Right forelimb (tissue), 1 donor: ENCODE measurements at places on chromosomes 1 and 21.
A peak's percentile ranks its signal among the peaks of the same experiment; 100 is the strongest.

DNA sequence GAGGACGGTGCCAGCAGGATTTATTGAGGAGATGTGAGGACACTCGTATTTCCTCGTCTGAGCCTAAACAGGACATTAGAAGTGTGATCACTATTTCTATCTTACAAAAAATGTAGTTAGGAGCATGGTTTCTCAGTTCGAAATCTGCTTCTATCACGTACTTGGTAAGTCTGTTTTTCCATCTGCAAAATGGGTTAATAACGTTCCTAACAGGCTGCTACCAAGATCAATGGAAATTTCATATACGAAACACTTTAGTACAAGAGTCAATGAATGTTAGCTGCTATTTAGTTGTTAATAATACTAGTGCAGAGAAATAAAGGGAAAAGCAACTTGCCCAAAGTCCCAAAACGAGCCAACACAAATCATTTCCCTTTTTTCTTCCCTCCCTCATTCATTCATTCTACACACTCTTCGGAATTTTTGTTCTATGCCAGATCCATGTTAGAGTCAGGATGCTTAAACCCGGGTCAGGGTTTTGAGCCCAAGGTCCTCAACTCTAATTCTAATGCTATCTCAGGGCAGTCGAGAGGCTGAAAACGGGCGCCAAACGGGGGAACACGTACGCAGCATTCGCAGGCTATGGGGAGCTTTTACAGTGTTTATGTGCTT is 608 bp downstream of the SNRNP40 start:
- DNase-seq, result no peak

DNA sequence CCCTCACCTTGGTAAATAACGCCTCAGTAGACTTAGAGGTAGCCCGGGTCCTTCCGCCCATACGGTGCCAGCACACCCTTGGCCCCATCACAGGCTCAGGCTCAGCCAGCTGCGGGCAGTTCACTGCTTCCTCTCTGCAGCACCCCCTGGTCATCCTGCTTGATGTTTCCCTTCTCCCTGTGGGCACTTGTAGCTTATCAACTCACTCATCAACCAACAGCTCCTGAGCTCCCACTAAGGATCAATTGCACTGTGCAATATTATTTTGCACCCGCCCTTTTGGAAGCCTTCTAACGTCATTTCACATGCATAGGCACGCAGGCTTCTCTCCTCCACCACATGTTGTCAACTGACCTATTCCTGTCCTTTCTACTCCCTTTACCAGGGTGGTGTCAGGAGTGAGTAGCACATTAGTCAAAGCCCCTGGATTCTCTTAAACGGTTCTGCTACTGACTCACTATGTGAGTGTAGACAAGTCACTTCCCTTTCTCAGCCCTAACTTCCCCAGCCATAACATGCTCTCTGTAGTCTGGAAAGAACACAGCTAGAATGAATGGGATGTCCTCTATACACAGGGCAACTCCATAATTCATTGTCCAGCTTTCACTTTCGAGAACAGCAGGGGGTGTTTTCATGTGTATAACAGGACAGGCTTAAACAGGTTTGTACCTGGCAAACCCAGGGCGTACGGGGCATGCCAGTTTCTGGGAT is 47.1 kb upstream of the IRF2BP2 start:
- no peak for DNase-seq

DNA sequence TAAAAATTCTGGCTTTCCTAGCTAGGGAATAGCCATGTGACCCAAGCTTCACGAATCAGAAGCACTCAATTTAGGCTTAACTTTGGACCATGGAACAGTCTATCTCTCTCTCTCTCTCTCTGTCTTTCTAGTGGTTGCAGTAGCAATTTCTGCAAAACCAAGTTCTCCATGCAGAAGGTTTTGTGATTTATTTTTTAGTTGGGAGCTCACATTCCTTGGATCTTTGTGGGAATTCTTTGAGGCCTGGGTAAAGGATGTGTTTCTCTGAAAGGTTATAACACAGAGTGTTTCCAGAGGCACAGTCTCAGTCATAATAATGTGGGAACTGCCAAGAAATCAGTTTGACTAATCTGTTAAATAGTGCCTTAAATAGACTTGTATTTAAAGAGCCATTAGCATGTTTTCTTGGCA is 112.3 kb upstream of the COL11A1 start:
- no peak for DNase-seq

GRCh38 chr1:184145083-184145482 is 93.6 kb downstream of the TSEN15 start:
- DNase-seq, result no peak

GRCh38 chr1:53145942-53146708 is 3.7 kb upstream of the SLC1A7 start:
- DNase-seq, result peak; percentile 69
